Stimulated activated CD8-positive, alpha-beta memory T cell treated with anti-CD3 and anti-CD28 coated beads, Interleukin-4, amount 100 ng/mL, for 1 hour (primary cell): ENCODE measurements at places on chromosomes 4 and X.

- DNase-seq, result no peak
Measured at GRCh38 chr4:56129431-56129861, 180.7 kb downstream of the CEP135 start.

DNA sequence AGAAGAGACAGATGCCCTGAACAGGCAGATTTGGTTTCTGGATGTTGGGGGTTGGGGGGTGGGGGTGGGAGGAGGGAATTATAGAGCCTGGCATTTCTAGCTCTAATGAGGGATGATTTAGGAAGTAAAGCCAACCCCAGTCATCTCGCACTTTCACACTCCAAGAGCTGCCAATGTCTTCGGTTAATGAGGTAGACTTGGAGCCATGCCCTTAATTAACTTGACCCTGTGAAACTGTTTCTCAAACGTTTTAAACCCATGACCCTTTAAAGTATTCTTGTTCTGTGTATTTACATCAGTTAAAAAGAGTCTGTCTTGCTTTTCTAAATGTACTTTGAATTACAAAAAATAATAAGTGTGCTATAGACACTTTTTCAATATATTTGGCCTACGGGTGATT is 466.9 kb downstream of the FAT4 start:
- DNase-seq, result no peak

DNA sequence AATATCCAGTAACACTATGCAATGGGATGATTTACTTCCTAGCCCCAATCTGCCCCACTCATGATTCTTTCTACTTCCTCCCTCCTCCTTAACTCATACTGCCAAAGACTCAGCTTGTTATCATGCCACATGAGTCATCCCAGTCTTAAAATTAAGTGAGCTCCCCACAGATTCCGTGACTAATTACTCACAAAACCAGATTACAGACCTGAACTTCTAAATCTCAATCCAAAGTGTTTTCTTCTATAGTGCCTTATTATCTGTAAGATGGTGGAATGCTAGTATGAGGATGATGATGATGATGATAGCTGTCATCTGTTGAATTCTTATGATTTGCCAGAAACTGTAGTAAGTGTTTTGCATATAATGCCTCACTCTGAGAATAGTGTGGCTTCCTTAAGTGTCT is 27.7 kb upstream of the GPC3 start:
- DNase-seq, result no peak

GRCh38 chrX:31128855-31129254 is 57.0 kb upstream of the FTHL17 start:
- DNase-seq, result no peak

- DNase-seq, result no peak
Measured at GRCh38 chr4:71267244-71267643, 71.6 kb upstream of the SLC4A4 start.
